ENCODE measurements at places on chromosomes 11 and 22.

GRCh38 chr22:49291169-49291568, 536.5 kb downstream of the BRD1 start:
- DNase-seq = no peak

DNA sequence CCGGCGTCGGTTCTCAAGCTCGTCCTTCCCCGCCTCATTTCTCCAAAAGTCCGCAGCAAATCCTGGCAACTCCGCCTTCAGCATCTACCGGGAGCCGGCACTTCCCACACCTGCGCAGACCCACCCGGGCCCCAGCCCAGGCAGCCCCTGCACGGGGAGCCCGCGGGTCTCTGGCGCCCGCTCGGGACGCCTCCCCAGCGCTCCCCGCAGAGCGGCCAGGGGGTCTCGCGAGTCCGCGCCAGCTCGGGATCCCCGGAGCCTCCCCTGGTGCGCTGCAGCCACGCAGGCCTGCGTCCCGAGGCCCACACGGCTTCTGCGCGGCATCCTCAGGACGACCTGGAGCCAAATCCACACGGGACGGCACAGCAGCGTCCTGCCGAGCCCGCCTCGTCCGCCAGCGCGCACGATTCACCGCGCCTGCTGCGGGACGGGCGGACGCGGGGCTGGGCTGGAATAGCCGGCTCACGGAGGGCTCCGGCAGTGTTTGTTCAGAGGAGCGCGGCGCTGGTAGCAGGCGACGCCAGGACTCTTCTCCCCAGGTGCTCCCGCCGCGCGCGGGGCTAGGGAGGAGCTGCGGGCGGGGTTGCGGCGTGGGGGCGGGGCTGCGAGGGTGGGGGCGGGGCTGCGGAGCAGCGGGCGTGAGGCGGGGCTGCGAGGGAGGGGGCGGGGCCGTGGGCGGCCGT, 816 bp upstream of the PHRF1 start:
- DNase-seq = no peak

DNA sequence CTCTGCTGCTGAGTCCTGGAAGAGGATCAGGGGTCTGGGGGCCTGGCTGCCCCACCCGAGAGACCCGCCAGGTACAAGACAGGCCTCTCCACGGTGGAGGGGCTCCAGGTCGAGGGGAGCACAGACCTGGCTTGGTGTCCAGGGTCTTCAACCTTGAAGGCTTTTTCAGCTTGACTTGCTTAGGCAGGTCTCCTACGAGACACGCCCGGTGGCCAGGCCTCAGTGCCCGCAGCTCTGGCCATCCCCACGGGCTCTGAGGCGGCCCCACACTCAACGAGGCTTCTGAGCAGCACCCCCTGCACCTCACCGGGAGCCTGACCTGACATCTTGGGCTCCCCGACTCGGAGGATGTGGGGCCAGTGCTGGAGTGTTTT, 6.6 kb upstream of the PLXNB2 start:
- no peak for DNase-seq

DNA sequence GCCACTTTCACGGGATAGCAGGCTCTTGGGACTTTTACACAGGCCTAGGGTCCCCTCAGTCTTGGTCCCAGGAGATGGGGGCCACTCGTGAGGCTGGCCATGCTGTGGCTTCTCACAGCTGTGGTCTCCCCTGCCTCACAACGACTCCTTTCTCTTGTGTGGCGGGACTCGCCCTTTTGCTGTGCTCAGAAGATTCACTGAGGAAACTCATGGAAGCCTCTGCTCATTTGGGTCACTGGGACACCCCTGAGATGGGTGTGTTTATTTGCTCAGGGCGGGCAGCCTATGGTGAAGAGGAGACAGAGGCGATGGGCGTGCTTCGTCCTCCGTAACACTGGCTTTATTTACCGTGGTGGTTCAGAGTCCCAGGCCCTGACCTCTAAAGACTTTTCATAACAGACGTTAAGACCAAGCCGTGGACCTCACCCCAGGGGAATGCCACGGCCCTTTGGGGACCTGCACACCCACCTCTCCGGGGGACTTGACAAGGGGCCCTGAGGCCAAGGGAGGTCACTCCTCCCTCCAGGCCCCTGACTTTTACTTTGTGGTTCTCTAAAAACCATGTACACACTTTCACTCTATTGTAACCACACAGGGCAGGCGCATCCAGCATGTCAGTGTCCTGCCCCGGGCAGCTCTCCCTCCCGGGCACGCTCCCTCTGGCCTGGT, 15.5 kb downstream of the TEF start:
- DNase-seq = no peak

DNA sequence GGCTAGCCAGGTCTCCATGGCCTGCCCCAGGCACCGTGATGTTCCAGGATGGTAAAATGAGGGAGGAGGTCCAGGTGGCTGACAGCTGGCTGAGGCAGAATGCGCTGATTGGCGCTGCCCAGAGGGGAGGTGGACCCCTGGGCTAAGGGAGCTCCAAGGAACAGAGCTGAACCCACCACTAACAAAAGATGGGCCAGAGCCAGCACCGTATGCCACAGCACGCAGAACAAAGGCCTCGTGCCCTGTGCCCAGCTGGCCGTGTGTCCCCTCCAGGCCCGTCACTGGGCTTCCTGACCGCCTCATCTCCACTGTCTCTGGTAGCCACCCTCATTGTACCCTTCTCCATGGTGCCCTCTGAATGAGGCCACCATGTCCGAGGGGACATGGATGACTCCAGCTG, 19.6 kb upstream of the PRODH start:
- no peak for DNase-seq

DNA sequence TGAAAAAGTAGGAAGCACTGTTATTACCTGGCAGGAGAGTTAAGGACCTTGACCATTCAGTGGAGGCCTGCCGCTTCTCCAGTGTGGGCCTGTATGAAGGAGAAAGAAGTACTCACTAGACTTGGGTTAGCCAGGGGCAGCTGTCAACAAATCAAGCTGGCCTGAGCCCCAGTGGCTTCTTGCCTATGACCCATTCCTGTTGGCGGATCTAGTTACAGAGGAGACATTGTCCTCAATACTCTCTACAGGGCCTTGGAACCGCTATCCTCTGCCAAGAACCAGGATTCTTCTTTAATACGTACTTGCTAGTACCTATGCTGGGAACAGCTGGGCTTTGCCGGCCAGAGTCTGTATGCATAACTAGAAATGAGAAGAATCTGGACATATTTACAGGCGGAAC, 68.1 kb downstream of the ALX4 start:
- DNase-seq = no peak

DNA sequence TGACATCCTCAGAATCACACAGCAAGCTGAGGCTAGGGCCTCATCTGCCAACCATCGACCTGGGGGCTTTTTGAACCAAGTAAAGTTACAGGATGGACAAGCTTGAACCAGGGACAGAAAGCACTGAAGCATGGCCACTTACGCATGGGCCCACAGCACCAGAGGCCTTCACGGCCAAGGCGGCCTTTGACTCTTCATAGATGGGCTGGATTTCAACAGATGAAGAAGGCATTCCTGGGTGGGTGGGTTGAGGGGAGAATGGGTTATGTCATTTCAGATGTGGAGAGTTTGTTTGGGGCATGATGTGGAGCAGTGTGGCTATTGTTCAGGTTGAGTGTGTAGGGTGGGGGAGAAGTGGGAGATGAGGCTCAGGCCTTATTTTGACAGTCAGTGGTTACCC, 60.2 kb downstream of the LRRC32 start:
- no peak for DNase-seq

DNA sequence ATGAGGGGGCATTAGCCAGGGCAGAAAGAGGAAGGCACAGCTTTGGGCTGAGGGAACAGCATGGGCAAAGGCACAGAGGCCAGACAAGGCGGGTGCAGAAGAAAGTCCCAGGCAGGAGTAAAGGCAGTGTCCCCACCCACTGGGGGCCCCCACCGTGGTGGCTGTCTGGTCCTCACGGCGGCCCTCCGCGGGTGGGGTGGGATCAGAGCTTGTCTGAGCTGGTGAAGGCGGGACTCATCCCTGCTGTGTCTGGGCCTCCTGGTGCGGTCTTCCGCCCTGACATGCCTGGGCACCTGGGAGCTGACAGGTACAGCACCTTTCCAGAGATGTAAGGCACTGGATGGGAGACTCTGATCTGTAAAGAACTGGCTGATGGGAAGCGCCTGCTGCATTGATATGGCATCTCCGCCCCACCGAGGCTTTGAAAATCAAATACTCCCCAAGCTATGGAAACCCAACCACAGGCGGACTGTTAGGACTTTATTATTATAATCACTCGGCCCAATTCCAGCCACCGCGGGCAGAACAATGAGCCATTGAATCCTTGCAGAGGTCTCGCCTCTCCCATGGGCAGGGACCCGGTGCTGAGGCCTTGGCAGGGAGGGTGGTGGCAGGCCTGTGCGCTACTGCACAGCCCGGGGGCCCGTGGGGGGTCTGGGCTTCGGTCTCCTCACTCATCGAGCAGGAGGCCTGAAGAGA, 14.2 kb upstream of the GNB1L start:
- no peak for DNase-seq

DNA sequence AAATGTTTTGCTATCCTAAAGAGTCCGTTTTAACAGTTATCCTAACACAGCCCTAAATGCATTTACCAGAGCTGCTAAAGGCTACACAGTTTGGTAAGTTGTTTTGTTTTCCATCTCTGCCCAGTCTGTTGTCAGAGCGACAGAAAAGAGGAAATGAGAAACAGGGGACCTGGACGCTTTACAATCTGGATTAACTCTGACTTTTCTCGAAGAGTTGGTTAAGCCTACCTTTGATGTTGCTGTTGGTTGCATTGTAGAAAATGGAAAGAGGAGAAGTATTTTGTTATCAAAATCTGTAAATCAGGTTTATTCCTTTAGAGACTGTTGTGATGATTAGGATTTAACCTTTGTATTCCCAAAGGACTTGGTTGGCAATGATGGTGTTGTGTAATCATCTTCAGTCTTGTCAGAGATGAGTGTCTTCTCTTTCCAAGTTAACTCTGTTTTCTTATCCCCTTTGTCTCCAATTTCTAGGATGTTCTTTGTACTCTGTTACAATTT, 481 bp downstream of the ANGPTL5 start:
- peak; percentile 31 for DNase-seq

DNA sequence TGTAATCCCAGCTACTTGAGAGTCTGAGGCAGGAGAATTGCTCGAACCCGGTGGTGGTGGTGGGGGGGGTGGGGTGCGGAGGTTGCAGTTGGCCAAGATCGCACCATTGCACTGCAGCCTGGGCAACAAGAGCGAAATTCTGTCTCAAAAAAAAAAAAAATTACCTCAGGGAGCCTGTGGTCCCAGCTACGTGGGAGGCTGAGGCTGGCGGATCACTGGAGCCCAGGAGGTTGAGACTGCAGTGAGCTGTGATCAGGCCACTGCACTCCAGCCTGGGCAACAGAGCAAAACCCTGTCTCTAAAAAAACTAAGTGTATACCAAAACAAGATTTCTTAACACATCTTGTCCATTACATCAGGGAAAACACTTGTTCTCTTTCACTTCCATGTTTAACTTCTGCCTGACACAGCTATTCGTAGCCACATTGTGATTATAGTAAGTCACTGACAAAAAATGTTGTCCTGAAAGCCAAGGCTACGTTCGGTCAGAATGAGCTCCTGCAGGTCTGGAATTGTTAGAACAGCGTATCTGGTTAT, 1.4 kb downstream of the TMEM80 start:
- peak; percentile 78 for DNase-seq

GRCh38 chr11:93196816-93197379, 893 bp downstream of the SLC36A4 start:
- DNase-seq = peak; percentile 7

- no peak for DNase-seq
Measured at GRCh38 chr11:3709977-3710376, 38.8 kb upstream of the CHRNA10 start.

DNA sequence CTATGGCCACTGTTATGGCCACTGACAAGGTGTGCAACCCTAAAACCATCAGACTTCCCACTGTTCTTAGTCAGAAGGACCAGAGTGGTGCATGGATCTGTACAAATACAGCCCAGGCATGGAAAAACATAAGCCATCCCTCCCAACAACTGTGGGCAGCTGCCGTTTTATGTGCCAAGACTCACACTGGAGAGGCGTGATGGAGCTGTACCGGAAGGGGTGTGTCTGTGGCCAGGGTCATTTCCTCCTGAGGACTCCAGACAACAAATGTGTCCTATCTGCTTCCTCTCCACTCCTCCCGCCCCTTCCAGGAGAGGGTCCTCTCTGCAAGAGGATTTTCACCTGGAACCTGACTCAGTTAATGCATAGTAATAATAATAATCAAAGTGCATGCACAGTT, 29.5 kb downstream of the KCNJ1 start:
- DNase-seq = no peak

DNA sequence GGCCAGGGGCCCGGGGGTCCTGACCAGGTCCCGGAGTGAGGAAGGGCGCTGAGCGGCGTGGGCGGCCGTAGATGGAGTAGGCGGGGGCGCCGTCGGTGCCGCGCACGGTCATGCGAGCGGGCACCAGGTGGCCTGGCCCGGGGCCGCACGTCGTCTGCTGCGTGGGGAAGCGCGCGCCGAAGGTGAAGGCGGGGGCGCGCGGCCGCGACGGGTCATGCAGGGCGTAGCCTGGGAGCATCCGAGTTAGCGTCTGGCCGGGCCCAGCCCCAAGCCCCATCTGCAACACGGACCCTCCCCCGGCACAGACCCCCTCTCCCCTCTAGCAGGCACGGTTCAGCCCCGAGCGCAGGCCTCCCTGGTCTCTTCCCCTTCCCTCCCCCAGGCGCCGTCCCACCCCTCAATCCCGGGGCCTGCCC, 1.7 kb upstream of the TYMP start:
- no peak for DNase-seq

DNA sequence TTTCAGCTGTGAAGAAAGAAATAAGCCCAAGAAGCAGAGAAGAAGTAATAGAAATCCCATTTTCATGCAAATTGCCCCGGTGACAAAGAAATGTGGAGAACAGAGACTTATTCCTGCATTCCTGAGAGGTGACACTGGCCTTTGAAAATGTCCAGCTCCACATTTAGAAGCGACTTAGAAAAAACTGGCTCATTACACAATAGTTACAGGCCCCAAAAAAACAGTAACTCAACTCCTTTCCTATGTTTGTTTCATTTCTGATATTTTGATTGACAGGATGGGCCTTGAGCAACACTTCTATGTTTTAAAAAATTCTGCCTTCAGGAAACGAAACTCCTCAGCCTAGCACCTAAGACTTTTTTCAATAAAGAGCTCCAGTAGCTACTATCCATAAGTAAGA, 726.9 kb upstream of the TENM4 start:
- DNase-seq = peak; percentile 37

DNA sequence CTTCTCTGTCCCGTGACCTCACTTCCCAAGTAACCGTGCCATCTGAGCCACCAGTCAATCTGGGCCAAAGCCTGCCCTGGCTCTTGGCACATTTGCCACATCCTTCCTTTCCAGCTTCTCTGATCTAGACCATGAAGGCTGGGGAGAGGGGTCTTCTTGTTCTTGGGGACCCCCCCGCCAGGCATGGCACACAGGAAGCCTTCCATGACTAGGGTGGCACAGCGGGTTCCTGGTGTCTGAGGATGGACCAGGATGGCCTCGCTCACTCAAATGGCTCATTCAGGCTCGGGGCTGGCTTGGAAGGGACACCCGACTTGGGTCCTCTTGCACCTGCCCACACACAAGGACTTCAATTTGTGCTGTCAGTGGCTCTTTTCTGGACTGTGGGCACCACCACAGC, 121.3 kb downstream of the BCR start:
- DNase-seq = no peak

- DNase-seq = no peak
Measured at GRCh38 chr22:23500508-23501260, 79.4 kb downstream of the IGLL1 start.

Measured in fibroblast of skin of scalp (primary cell).